ENCODE measurements at places on chromosomes 2 and 18.

DNA sequence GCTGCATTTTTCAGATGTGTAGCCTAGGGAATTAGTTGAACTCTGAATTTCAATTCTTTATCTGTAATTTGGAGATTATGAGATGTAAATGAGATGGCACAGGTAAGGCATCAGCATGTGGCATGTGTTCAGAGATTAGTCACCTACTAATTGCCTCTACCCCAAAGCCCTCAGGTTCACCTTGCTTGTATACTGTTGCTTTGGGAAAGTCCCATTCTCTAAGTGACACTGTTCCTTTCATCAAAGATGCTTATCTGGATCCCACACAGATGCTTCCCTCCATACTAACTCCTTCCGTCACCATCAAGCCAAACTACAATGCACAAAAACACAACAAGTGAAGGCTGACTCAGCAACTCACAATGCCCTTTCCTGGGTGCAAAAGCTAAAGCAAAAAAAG, 143.7 kb downstream of the LRATD1 start:
- H3K27me3 ChIP-seq = 0 out of 2 replicates have a peak, but pooled peaks cover 6% of the 10 kb centered on the region
- H3K4me1 ChIP-seq = no peaks in the 10 kb centered on the region
- H3K4me3 ChIP-seq = no peak overlapping the region

DNA sequence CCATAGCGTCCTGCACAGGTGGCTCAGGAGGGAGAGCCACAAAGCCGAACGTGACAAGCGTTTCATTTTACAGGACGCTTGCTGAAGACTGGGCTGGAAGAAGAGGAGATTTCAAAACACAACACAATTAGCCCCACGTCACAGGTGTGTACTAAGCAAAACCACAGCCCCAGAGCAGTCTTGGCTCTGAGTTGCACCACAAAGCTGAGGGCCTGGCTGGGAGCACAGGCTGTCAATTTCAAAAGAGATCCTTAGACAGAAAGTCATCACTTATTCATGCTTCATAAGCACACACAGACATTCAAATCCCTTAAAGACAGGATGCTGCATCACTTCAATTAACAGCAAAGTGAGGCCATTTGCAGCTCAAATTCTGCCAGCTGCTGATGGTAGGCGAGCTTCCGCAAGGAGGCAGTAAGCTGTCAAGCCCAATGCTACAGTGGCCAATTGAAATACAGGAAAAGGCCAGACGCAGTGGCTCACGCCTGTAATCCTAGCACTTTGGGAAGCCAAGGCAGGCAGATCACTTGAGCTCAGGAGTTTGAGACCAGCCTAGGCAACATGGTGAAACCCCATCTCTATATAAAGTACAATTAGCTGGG, 79.6 kb downstream of the SKA1 start:
- H3K36me3 ChIP-seq = no peaks in the 10 kb centered on the region
- H3K4me1 ChIP-seq = no peaks in the 10 kb centered on the region
- no peak for DNase-seq
- no peaks in the 10 kb centered on the region for H3K27me3 ChIP-seq

DNA sequence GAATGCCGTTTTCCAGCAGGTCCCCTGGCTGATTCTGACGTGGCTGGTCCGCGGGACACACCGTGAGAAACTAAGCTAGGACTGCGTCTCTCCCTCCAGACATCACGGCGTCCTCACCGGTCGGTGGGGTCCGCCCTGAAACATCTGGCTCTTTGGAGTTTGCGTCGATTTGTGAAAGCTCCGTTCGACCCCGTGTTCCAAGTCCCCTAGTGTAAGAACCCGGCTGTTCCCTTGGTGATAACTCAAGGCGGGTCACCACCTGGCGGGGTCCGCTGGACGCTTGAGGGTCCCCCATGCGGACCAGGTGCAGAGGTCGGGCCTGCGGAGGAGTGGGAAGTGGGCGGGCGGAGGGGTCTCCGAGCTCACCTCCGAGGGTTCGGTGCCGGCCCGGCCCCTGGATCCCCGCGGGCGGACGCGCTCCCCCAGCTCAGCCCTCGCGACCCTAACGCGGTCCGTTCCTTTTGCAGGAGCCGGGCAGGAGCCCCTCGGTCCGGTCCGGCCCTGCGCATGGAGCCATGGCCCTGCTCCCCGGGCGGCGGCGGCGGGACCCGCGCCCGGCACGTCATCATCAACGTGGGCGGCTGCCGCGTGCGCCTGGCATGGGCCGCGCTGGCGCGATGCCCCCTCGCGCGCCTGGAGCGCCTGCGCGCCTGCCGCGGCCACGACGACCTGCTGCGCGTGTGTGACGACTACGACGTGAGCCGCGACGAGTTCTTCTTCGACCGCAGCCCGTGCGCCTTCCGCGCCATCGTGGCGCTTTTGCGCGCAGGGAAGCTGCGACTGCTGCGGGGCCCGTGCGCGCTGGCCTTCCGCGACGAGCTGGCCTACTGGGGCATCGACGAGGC, 65.6 kb downstream of the KCNG2 start:
- H3K27ac ChIP-seq = no peak overlapping the region
- no peaks in the 10 kb centered on the region for H3K4me1 ChIP-seq
- no peak overlapping the region for H3K4me3 ChIP-seq
- no peaks in the 10 kb centered on the region for H3K36me3 ChIP-seq
- no peak for DNase-seq

DNA sequence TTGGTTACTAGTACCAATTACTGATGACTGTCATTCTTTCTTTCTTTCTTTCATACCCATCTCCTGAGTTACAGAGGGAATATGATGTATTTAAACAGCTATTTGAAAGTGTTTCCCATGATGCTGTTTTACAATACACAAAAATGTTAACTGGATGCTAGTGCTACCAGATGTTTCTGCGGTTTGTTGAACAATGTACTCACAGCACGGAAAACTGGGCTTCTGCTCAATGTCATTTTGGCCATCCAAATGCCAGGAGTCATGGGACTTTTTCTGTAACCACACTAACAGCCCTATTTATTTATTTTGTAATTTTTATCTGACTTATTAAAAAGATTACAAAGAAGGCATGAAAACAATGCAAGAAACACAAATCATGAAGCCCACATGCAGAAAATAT, 313.8 kb downstream of the RIT2 start:
- H3K27ac ChIP-seq = no peak overlapping the region
- H3K27me3 ChIP-seq = no peaks in the 10 kb centered on the region
- no peak overlapping the region for H3K4me3 ChIP-seq
- no peak for DNase-seq

GRCh38 chr2:86476092-86476491, 34.9 kb downstream of the KDM3A start:
- no peak for DNase-seq
- no peaks in the 10 kb centered on the region for H3K4me1 ChIP-seq

DNA sequence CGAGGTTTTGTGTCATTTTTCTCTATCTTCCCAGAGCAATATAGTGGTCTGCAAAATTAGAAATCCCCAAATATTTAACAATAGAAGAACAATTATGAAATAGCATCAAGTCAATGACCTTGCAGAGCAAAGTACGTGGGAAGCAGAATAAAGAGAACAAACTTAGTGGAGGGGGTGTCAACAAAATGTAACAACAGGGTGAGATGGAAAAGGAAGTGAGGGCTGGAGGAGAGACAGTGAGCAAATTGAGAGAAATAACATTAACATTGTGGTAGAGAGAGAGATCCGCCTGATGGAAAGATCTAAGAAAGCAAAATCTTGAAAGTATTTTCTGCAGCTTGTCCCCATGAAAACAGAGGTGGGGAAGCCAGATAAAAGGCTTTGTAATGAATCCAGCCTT, 23.4 kb downstream of the ARHGAP15 start:
- no peak overlapping the region for H3K27ac ChIP-seq
- no peaks in the 10 kb centered on the region for H3K27me3 ChIP-seq
- H3K36me3 ChIP-seq = no peaks in the 10 kb centered on the region
- DNase-seq = no peak
- H3K4me1 ChIP-seq = no peaks in the 10 kb centered on the region

- no peaks in the 10 kb centered on the region for H3K36me3 ChIP-seq
- no peak for DNase-seq
Observed at GRCh38 chr18:56559044-56559443, 79.3 kb downstream of the TXNL1 start.

- DNase-seq = no peak
- H3K4me1 ChIP-seq = no peaks in the 10 kb centered on the region
- H3K4me3 ChIP-seq = no peak overlapping the region
- H3K27me3 ChIP-seq = no peaks in the 10 kb centered on the region
- H3K36me3 ChIP-seq = peaks cover 14% of the 10 kb centered on the region
Observed at GRCh38 chr2:37039580-37039979, 44.6 kb downstream of the HEATR5B start.

GRCh38 chr2:217404236-217404760, 544.4 kb upstream of the TNP1 start:
- H3K27me3 ChIP-seq = no peaks in the 10 kb centered on the region
- H3K27ac ChIP-seq = no peak overlapping the region
- no peak for DNase-seq
- no peak overlapping the region for H3K4me3 ChIP-seq

DNA sequence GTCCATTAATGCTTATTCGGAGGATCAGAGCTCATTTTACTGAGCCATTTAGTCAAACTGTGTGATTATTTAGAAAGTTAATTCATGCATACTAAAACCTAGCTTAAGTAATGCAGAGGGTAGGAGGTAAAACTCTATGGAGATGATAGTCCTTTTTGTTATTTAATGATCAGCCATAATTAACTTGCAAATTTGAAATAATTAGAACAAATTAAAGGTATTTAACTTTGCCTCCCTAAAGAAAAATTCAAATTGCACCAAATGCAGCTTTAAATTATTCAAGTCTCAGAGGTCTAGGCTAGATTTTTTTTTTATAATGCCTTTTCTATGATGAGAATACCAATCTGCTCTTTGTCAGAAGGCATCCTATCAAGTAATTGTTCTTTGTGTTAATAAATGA, 310.9 kb downstream of the KIAA1328 start:
- DNase-seq = no peak
- no peaks in the 10 kb centered on the region for H3K27me3 ChIP-seq
- no peak overlapping the region for H3K4me3 ChIP-seq
